Stimulated activated CD4-positive, alpha-beta T cell treated with anti-CD3 and anti-CD28 coated beads, TNF-alpha, amount 100 ng/mL, for 24 hours (primary cell): ENCODE measurements at places on chromosomes 5 and 9.

DNA sequence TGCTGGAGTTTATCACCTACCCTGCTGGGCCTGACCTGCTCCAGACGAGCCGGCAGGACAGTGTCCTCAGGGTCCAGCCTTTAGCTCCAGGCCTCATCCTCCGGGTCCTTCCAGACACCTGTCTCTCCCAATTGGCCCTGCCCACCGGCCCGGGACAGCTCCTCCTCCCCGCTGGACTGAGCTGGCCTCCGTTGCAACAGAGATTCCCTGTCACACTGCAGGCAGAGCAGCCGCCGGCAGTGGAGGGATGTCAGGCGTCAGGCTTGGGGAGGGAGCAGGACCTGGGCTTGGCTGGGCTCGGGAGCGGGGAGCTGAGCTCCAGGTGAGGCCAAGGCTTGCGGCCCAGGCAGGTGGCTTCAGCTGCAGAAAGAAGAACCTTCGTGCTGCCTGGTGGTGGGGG lies 1.7 kb downstream of the KCNT1 start:
- no peak for DNase-seq

DNA sequence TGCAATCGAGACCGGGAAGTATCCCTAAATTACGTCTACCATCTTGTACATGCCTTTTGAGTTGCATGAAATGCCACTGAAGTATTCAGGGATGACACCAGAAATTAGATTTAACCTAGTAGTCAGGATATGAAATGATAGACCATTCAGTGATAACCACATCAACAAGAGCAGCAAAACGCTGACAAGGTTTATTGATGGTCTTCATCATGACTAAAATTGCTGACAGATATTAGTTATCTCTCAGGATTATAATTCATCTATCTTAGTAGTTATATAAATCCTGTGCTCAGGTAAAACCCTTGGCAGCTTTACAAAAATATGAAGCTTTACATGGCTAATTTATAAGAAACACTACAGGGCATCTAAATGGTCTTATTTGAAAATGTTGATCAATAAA lies 1104.7 kb downstream of the EFNA5 start:
- DNase-seq, result no peak

DNA sequence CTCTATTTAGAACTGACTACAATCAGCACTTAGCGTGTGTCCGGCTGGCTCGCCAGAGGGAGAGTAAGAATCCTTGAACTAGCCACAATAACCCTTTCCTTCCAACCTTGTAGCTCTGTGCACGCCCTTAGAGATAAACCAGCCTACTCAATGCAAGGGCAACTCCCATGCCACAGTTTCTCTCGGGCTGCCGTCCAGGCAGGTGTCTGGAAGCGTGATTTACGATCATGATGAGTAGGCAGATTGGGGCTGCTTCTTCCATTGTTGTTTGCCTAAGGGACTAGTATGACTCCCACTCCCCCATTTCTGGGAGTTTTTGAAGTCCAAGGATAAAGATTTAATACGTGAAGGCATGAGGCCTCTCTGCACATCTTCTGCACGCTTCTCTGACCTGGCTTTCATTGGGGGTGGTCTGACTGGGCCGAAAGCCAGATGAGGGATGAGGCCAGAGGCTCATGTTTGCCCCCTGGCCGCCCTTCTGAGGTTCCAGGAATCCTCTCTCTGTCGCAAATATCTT lies 134.0 kb upstream of the MYO10 start:
- DNase-seq, result no peak

DNA sequence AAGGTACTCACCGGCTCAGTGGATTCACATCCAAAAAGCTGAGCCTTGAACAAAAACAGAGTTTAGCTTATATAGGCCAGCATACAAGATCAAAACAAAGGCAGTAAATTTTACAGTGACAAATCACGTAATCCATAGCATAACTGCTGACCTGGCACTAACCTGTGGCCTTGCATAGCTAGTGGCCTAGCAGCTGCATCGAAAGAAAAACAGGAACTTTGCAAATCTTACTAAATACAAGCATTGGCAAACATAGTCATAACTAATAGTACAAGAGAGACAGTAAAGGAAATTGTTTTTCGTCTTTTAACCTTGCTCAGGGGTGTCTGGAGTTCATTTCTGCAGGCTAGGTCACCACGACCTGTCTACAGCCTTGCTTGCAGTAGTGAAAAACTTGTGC lies 4.8 kb downstream of the HSDL2 start:
- DNase-seq, result no peak

DNA sequence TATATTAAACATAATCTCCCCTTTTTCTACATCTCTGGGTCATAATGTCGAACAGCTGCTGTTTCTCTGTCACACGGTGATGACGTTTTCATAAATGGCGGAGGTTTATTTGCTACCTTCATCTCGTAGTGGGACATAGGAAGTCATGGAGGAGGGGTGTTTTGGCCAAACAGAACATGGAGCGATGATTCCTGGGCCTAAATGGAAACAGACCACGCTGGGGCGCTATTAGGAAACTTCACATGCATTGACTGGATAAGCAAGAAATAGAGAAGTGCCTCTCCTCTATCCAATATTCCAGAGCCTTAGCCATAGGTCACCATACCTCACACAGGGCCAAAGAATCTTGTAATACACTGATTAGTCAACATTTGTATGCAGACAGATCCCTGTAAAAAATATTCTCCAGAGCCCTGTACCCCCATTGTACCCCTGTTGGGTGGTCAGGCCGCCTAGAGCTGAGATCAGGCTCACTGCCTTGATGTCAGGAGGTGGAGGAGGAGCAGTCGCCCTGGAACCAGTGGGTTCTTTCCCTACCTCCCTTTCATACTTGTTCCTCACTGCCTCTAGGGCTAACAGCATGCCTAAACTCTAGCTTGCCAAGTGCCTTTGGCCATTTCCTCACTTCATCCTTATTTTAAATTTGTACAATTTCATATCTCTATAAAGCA lies 77.8 kb upstream of the SPIN1 start:
- no peak for DNase-seq

DNA sequence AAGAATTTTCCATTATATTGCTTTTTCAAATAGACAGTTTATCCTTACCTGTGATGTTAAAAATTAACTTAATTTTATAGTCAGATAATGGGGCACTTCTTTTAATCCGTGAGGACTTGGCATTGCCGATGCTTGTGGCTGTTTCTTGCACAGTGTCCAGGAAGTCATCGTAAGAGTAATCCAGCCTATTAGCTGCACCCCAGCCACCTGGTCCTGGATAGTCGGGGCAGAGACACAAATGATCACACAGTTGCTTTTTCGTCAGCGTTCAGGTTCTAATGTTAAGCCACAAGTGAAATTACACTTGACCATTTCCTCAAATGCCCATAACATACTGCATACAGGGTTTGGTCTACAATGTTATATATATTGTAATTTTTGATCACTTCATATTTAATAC lies 107.4 kb downstream of the SVEP1 start:
- no peak for DNase-seq

DNA sequence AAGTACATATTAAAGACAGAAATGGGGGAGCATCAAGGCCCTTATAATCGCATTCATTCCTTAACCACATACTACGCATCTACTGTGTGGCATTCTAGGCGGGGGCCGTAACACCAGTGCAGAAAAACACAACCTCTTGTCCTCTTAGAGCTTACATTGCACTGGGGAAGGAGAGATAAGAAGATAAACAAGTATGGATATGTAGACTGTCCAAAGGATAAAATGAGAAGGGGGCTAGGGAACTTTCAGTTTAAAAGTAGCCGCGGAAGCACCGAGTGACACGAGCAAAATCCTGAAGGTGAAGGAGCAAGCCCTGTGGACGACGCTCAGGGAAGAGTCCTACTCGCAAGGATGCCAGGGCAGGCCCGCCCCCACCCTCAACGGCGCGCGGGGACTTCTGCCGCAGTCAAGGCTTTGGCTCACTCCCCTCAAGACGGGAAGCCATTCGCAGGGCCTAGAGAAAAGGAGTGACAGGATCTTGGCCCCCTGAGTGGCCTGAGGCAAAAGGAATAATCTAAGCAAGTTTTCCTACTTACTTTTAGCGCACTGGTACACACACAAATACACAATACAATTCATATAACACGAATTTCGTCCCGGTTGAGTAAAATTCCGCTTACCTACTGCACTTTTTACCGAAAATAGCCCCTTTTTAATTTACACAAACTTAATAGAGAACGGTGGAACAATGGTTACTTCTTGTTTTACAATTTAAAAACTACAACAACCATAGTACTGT lies 1.3 kb upstream of the NIPBL start:
- DNase-seq, result no peak

DNA sequence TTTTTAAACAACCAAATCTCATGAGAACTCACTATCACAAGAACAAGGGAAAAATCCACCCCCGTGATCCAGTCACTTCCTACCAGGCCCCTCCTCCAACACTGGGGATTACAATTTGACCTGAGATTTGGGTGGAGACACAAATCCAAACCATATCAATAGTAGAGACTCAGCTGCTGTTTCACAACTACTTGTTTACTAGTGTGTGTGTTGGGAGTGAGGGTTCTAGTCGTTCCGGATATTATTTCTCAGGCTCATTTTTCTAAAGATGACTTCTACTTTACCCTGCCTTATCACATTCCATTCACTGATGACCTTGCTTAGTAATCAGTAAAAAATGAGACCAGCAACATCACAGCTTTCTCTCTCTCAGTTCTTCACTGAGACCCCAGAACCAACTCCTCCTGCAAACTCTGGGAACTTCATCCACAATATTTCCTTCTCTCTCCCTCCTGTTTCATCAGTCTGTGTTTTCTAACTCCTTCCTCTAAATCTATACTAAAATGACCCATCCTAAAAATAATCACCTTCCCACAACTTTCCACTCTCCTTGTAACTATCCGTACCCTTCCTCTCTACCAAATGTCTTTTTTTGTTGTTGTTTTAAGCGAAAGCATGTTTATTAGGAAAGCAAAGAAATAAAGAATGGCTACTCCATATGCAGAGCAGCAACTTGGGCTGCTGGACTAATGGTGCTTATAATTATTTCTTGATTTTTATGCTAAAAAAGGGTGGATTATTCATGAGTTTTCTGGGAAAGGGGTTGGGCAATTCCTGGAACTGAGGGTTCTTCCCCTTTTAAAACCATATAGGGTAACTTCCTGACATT lies 121.5 kb upstream of the SPRY4 start:
- DNase-seq, result no peak

GRCh38 chr9:17402309-17402708 lies 176.6 kb upstream of the SH3GL2 start:
- no peak for DNase-seq

GRCh38 chr5:76791461-76791860 lies 27.4 kb upstream of the F2RL1 start:
- DNase-seq, result no peak

- no peak for DNase-seq
Measured at GRCh38 chr9:134440636-134441226, 114.5 kb downstream of the RXRA start.

DNA sequence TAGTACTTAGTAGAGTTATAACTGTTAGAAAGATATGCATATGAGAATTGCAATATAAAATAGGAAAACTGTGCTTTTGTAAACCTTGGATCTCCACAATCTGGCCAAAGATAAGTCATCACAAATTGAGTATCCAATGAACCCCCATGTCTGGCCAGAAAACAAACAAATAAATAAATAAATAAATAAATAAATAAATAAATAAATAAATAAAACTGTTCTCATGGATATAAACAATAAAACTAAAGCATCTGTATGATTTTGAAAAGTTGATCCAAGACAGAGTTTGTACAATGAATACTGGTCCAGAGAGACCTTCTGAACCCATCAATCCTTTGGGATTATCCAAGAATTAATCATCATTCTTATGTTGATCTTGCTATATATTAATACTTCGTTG lies 367.6 kb upstream of the CDH9 start:
- DNase-seq, result no peak

GRCh38 chr5:135985951-135986350 lies 31.2 kb upstream of the LECT2 start:
- no peak for DNase-seq

DNA sequence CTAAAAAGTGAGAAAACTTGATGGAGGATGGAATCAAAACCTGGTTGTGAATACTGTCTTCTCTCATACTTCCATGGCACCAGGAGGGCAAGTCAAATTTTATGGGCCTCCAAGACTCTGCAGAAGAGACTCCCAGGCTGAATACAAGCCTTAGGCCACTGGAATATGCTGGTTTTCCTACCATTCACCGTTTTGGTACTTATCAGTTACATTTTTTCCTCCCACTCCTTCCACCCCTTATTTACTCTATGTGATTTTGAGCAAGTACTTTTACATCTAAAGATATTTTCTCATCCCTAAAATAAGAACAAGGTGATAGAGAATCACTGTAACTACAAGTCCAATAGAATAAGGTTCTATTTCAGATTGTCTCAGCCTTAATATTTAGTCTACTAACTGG lies 8.0 kb upstream of the LIX1 start:
- DNase-seq, result no peak

DNA sequence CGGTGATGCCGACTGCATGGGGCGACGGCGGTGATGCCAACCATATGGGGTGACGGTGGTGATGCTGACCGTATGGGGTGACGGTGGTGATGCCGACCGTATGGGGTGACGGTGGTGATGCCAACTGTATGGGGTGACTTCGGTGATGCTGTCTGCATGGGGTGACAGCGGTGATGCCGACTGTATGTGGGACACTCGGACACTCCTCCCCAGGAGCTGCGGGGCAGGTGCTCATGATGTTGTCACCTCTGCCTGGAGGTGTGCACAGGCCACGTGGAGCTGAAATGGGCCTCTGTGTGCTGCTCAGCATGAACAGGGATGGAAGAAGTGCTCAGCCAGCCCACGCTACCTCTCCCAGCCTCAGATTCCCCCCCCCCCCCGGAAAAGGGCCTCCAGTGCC lies 171.8 kb downstream of the OLFM1 start:
- no peak for DNase-seq

- peak; percentile 88 for DNase-seq
Measured at GRCh38 chr5:181246276-181247049, 2.8 kb upstream of the RACK1 start.

- DNase-seq, result no peak
Measured at GRCh38 chr5:139696894-139697658, 48.9 kb downstream of the CXXC5 start.

DNA sequence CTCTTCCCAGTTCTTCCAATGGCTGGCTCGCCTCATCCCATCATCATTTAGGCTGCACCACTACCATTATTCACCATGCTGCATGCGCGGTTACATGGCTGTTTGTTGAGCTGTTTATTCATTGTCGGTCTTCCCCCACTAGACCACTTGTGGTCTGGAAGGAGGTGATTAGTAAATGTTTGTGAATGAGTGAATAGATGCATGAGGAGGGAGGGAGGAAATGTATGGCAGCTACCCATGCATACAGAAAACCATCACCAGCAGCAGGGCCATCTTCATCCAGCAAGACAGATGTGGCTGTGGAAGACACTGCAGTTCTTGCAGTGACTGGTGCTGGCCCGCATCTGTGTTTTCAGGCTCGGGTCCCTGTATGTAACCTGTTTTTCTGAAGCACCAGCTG lies 113.3 kb upstream of the SAP30L start:
- DNase-seq, result no peak

- no peak for DNase-seq
Measured at GRCh38 chr5:4144411-4145007, 548.9 kb downstream of the IRX1 start.

DNA sequence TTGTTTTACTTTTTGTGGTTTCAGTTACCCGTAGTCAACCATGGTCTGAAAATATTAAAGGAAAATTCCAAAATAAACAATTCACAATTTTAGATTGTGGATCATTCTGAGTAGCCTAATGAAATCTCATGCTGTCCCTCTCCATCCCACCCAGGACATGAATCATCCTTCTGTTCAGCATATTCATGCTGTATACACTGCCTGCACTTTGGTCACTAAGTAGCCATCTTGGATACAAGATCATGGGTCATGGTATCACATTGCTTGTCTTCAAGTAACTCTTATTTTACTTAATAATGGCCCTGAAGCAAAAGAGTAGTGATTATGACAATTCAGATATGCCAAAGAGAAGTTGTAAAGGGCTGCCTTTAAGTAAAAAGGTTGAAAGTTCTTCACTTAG lies 536.5 kb upstream of the ACO1 start:
- no peak for DNase-seq
